NCI-H345 (cell line): ENCODE measurements at places on chromosomes 16 and 17.
A peak's percentile ranks its signal among the peaks of the same experiment; 100 is the strongest.

GRCh38 chr17:70074956-70075355 is at the start of gene KCNJ16:
Gene KCNJ16, plus strand, starts transcription at chr17:70075225. Its CDS starts 56,863 bp downstream, at chr17:70132088.
- DNase-seq: peak; percentile 53

GRCh38 chr17:39244016-39244599 is 18.4 kb upstream of the STAC2 start:
- DNase-seq: no peak

- no peak for DNase-seq
Measured at GRCh38 chr17:41484920-41485904, 4.3 kb upstream of the KRT35 start.

GRCh38 chr16:79794941-79795340 is 194.4 kb upstream of the MAF start:
- DNase-seq: no peak

DNA sequence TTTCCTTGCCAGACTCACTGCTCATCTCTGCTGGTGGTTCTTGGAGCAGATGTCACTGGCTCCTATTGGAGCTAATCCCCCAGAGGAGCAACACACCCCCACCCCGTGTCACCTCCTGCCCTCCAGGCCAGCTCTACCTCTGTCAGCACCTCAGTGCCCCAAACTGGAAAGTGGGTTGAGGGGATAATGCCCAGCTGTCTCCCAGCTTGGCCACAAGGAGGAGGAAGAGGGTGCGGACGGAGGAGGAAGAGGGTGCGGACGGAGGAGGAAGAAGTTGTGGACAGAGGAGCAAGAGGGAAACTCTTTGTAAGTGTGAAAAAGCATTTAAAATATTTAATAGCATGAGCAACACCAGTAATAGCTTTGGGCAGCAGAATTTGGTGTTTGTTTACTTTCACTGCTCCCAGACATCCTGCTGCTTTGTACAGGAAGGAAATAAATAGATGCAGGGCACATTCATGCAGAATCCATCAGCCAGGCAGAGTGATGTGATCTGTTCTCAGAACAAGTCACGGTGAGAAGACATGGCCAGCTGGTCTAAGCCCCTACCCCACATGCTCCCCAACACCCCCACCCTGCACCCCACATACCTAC is 82.5 kb downstream of the C17orf67 start:
- DNase-seq: no peak

- no peak for DNase-seq
Measured at GRCh38 chr16:71709229-71709781, 15.2 kb downstream of the PHLPP2 start.
